ENCODE measurements at places on chromosomes 1 and 21. TPM values are rescaled to one million over a fixed set of nuclear protein-coding genes. Genes with fewer than 3 reads are reported as not detected.

PRAMEF25 gene
- not detected for total RNA-seq

OR10Z1 gene
- total RNA-seq: not detected

IGSF3 gene
- 33.2 TPM for total RNA-seq

PLA2G2A gene
- not detected for total RNA-seq

CR2 gene
- total RNA-seq: not detected

MX1 gene
- total RNA-seq: 3.6 TPM

S100A9 gene
- total RNA-seq: not detected

PLA2G4A gene
- 35.7 TPM for total RNA-seq

IVL gene
- not detected for total RNA-seq

RHCE gene
- 0.77 TPM for total RNA-seq

AMPD1 gene
- not detected for total RNA-seq

LAMC1 gene
- total RNA-seq: 138 TPM

MTARC2 gene
- 1.2 TPM for total RNA-seq

FCER1G gene
- 2.6 TPM for total RNA-seq

MMP23B gene
- not detected for total RNA-seq

PLA2G5 gene
- not detected for total RNA-seq

FCRL6 gene
- not detected for total RNA-seq

MSH4 gene
- total RNA-seq: 0.16 TPM

DRAXIN gene
- total RNA-seq: 0.03 TPM

NBL1 gene
- total RNA-seq: 318 TPM

OVAAL gene
- total RNA-seq: 25.8 TPM

PTGFR gene
- total RNA-seq: 0.03 TPM

RXFP4 gene
- total RNA-seq: not detected

GUCA2B gene
- total RNA-seq: not detected

HOOK1 gene
- not detected for total RNA-seq

GNB1 gene
- total RNA-seq: 51.2 TPM

CATSPERE gene
- total RNA-seq: 0.13 TPM

MROH7 gene
- not detected for total RNA-seq

TRAF3IP3 gene
- 0.61 TPM for total RNA-seq
